ENCODE measurements at places on chromosomes 4 and X. TPM values are rescaled to one million over a fixed set of nuclear protein-coding genes. Genes with fewer than 3 reads are reported as not detected.

SSX3 gene
- total RNA-seq = not detected

DMP1 gene
- total RNA-seq = not detected

C4orf51 gene
- not detected for total RNA-seq

TRIM2 gene
- 35.9 TPM for total RNA-seq

DNA sequence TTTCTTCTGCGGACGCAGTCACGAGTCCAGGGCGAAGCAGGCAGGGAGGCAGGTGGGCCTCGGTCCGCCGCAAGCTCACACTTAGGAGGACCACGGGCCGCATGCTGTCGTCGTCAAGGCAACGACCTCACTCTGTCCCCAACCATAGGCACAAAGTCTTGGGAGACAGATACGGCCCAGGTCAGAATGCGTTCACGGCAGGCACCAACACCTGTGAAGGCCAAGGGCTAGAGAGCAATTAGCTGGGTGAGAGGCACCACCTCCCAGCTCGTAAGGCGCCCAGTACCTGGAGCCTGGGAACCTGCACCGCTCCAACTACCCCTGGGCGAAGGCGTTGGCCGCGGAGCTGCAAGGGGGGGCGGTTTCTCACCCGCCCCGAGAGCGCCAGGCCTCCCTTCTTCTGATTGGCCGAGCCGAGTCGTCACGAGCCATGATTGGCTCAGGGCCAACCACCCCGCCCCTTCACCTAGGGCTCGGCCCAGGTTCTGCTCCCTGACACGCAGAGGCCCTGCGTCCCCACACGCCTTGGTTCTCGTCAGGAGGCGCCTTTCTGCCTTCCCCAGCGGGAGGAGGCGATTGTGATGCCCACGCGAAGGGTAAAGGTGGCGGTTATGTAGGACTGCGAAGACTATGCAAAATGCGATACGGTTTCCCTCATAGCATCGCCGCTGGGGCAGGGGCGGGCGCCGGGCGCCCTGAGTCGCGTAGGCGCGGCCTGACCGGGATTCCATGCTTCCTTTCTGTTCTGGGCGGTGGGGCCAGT lies at the start of gene CDKL2:
CDKL2 (minus strand) TSS at position 355 of the 763 bp plus-strand sequence. CDS start 4,540 bp downstream, outside the sequence.
- no peaks in the 10 kb centered on the region for H3K36me3 ChIP-seq
- H3K27ac ChIP-seq = peak within 1 kb of the TSS; percentile 70
- peak within 1 kb of the TSS; percentile 62 for H3K4me3 ChIP-seq
- H3K27me3 ChIP-seq = no peaks in the 10 kb centered on the region

DNA sequence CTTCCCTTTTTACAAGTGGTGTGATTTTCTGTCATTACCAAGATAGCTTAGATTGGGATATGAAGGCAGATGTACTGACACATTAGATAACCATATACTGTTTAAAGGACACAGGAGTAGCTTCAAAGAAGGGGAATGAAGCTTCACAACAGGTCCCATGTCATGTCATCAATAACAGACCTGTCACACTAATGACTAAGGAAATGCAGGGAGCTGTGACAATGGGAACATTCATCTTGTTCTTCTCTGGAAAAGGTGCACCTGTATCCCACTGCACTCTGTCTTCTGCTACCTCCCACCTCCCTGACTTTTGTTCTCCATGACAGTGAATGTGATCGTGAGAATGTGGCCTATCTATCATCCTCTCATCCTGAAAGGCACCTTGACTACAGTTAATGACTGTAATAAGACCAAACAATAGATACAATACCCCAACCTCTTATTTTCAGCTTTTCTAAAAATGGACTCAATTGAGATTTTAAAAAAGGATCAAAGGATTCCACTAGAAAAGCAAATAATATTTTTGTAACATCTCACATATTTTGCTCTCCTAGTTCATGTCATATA lies 472.5 kb downstream of the STPG2 start:
- no peaks in the 10 kb centered on the region for H3K4me1 ChIP-seq
- H3K27me3 ChIP-seq = no peaks in the 10 kb centered on the region
- no peaks in the 10 kb centered on the region for H3K36me3 ChIP-seq

DNA sequence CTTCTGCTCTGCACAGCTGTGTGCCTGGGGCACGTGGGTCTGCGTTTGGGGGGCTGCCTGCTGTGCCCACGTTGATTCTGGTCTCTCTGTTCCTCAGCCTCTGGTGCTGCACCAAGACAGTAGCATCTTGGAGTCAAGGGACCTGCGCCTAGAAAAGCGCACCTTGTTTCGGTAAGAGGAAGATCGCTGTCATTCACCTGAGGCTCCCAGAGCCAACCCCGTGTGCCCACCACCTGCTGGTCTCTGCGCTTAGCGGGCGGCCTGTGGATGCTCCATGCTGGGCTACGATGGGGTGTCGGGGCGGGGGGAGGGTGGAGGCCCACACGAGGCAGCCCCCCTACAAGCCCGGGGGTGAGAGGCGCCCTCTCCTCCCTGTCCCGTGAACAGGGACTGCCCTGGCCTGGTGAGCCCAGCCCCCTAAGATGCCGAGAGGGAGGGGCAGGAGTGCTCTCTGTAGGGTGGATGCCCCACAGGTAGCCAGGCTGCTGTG lies 18.9 kb upstream of the HGFAC start:
- H3K4me3 ChIP-seq = no peak overlapping the region
- H3K27me3 ChIP-seq = no peaks in the 10 kb centered on the region
- peaks cover 66% of the 10 kb centered on the region for H3K36me3 ChIP-seq
- no peaks in the 10 kb centered on the region for H3K4me1 ChIP-seq

DNA sequence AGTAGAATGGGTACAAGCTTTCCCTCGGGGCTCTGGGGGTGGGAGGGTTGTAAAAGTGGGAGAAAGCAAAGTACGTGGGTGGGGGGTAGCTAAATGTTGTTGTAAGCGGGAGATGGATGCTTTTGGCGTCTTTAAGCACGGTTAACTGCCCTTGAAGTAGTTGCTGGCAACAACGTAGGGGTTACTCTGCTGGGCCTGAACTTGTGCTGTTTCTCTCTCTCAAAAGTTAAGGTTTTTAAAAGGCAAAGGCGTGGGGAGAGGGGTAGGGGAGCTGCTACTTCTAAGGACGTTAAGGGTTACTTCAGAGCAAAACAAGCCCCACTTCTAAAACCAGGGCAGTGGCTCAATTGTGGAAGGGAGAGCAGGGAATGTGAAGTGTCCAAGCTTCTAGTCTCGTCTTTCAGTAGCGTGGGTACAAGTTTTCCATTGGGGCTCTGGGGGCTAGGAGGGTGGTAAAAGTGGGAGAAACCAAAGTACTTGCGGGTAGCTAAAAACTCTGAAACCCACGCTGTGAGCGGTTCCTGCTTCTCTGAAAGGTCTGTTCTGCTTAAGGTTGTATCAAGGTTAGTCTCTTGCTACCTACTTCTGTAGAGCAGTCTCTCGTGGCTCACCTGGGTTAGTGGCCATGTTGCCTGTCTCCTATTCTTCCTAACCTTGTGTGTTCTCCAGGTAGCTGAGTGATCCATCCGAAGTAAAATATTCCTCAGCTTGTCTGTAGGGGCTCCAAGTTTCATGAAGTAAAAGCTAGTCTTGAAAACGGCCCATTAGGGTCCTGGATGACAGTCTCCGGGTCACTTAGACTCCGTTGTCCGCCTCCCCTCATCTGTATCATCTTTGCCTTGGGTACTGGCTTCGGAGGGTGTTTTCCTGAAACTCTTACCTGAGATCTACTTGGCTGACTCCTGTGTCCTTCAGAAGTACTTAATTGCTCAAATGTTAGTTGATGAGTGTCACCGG lies 1.7 kb upstream of the WDR1 start:
- peak overlapping the region; percentile 98 for H3K27ac ChIP-seq
- peaks cover 45% of the 10 kb centered on the region for H3K4me1 ChIP-seq
- DNase-seq = no peak
- peaks cover 25% of the 10 kb centered on the region for H3K36me3 ChIP-seq

DNA sequence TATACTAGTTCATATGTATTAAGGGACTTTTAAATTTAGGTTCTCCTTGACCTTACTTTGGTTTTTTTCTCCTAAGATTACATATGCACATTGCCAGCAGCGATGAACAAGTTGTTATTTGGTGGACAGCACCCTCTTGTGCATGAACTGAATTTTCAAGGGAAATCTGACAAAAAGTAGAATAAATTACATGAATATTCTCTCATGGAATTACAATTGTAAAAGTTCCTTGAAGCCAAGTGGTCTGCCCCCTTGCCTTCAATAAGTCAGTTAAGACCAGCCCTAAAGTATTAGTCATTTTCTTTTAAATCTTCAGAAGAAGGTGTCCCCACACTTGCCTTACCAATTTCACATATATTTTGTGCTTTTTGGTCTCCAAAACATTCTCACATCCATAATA lies 30.7 kb upstream of the SMARCA5 start:
- H3K4me1 ChIP-seq = peaks cover 6% of the 10 kb centered on the region
- H3K36me3 ChIP-seq = no peaks in the 10 kb centered on the region
- H3K27me3 ChIP-seq = no peaks in the 10 kb centered on the region

DNA sequence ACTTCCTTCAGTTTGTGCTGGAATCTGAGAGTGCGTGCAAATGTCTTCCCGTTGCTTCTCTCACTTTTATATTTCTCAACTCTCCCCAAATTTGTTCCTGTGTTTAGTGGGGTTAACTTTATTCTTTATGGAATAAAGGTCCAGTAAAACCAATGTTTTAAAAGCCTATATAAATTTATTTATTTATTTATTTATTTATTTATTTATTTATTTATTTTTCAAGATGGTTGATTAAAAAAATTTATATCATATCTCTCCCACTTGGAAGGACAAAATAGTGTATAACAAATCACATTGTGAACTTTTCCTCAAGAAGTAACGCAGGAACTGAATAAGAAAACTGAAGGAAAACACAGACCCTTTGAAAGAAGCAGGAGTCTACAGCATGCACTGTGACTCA lies 95.3 kb upstream of the ITM2A start:
- no peak for DNase-seq
- no peaks in the 10 kb centered on the region for H3K36me3 ChIP-seq
- no peaks in the 10 kb centered on the region for H3K27me3 ChIP-seq
- H3K4me1 ChIP-seq = no peaks in the 10 kb centered on the region

GRCh38 chr4:48275247-48275646 lies 5.6 kb upstream of the TEC start:
- no peaks in the 10 kb centered on the region for H3K27me3 ChIP-seq
- no peaks in the 10 kb centered on the region for H3K36me3 ChIP-seq
- no peaks in the 10 kb centered on the region for H3K4me1 ChIP-seq
- no peak overlapping the region for H3K27ac ChIP-seq
- H3K4me3 ChIP-seq = no peak overlapping the region

GRCh38 chr4:122003335-122003734 lies 51.5 kb upstream of the TRPC3 start:
- no peak overlapping the region for H3K27ac ChIP-seq
- no peaks in the 10 kb centered on the region for H3K36me3 ChIP-seq
- H3K4me1 ChIP-seq = no peaks in the 10 kb centered on the region
- no peaks in the 10 kb centered on the region for H3K27me3 ChIP-seq

- H3K27ac ChIP-seq = no peak overlapping the region
- H3K4me1 ChIP-seq = no peaks in the 10 kb centered on the region
- no peak for DNase-seq
- no peaks in the 10 kb centered on the region for H3K36me3 ChIP-seq
- H3K4me3 ChIP-seq = no peak overlapping the region
- no peaks in the 10 kb centered on the region for H3K27me3 ChIP-seq
Observed at GRCh38 chrX:78693536-78693935, 34.4 kb upstream of the RTL3 start.

DNA sequence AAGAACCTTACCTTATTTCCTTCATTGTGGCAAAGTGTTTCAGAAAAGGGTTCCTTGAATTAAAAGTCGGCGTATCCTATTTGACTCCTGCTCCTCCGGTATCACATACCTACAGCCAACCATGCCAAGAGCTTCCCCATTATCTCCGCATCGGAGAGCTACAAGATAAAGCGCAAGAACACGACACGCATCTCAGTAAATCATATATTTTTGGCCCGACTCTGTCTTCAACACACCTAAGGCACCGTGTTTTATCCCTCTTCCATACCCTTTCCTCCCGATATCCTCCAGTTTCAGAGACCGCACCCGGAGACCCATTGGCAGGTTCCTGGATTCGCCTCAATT lies 497 bp upstream of the THAP9 start:
- no peaks in the 10 kb centered on the region for H3K27me3 ChIP-seq
- H3K4me1 ChIP-seq = peaks cover 29% of the 10 kb centered on the region
- peak overlapping the region; percentile 74 for H3K4me3 ChIP-seq
- H3K36me3 ChIP-seq = peaks cover 28% of the 10 kb centered on the region

GRCh38 chr4:11455201-11455835 lies 26.6 kb upstream of the HS3ST1 start:
- H3K4me1 ChIP-seq = no peaks in the 10 kb centered on the region
- no peaks in the 10 kb centered on the region for H3K36me3 ChIP-seq
- H3K27ac ChIP-seq = no peak overlapping the region
- no peak overlapping the region for H3K4me3 ChIP-seq

GRCh38 chr4:124337874-124338273 lies 374.7 kb downstream of the ANKRD50 start:
- H3K4me1 ChIP-seq = no peaks in the 10 kb centered on the region
- no peaks in the 10 kb centered on the region for H3K27me3 ChIP-seq
- H3K4me3 ChIP-seq = no peak overlapping the region

DNA sequence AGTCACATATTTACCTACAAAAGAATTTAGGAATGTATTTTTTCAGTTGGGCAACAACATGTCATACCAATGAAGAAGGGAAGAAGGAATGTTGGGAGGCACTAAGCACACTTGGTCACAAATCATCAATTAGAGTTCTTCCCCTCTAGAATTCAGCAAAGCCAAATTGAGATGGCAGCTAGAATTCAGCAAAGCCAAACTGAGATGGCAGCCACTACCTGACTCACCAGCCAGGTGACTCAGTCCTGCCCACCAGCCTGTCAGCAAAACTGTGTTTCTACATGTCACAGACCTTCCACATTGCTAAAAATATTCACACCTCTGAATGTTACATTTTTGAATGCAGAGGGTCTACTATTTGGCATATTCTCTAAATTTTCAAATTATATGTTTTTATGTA lies 63.2 kb upstream of the NOCT start:
- H3K4me3 ChIP-seq = no peak overlapping the region
- no peaks in the 10 kb centered on the region for H3K27me3 ChIP-seq
- H3K4me1 ChIP-seq = no peaks in the 10 kb centered on the region

GRCh38 chrX:96403446-96403845 lies 281.2 kb upstream of the DIAPH2 start:
- no peaks in the 10 kb centered on the region for H3K4me1 ChIP-seq
- H3K27ac ChIP-seq = no peak overlapping the region
- H3K27me3 ChIP-seq = no peaks in the 10 kb centered on the region
- no peak overlapping the region for H3K4me3 ChIP-seq

DNA sequence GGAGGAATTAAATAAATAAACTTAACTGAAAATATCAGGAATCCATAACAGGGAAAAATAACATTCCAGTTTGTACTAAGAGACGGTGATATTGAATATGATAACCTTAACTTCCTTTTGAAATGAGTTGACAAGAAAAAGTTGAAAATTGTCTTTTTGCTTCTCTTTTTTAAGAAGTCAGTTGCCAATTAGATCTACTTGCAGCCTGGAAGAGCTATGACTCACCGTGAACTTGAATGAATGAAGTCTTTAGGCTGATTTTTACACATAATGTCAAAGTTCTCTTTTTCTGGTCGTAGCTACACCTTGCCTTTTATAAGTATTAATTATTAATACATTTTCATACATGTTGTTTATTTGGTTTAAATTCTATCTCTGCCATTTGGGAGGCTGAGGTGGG lies 94.4 kb upstream of the HPGD start:
- no peak overlapping the region for H3K27ac ChIP-seq
- no peak for DNase-seq
- no peaks in the 10 kb centered on the region for H3K4me1 ChIP-seq
- H3K36me3 ChIP-seq = no peaks in the 10 kb centered on the region
- no peak overlapping the region for H3K4me3 ChIP-seq
- H3K27me3 ChIP-seq = no peaks in the 10 kb centered on the region
